IPS DF 19.7 (cell line): ENCODE measurements at places on chromosomes 11 and 22.

- no peak for DNase-seq
Measured at GRCh38 chr11:33898957-33899356, 7.1 kb upstream of the LMO2 start.

GRCh38 chr11:60130496-60130895, 42.0 kb downstream of the MS4A2 start:
- peak; percentile 42 for DNase-seq

GRCh38 chr11:118276422-118276821, 12.3 kb upstream of the MPZL2 start:
- DNase-seq: no peak

- no peak for DNase-seq
Measured at GRCh38 chr22:22458896-22459588, 49.5 kb downstream of the ZNF280B start.

DNA sequence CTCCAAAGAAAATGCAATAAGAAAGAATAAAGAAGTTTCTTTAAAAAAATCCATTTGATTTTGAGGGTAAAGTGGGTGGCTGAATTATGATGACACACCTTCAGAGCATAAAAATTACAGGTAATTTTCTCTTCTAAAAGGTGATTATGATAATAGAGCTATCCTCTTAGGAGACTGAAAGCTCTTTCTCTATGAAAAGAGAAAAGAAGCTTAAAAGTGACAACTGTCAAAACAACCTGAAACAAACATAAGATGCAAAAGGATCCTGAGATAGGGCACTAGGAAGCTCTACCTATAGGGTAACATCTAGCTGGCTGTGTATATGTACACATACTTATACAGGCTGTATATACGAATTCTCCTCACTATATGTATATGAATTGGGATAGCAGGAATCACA, 270.2 kb downstream of the GUCY1A2 start:
- DNase-seq: no peak

DNA sequence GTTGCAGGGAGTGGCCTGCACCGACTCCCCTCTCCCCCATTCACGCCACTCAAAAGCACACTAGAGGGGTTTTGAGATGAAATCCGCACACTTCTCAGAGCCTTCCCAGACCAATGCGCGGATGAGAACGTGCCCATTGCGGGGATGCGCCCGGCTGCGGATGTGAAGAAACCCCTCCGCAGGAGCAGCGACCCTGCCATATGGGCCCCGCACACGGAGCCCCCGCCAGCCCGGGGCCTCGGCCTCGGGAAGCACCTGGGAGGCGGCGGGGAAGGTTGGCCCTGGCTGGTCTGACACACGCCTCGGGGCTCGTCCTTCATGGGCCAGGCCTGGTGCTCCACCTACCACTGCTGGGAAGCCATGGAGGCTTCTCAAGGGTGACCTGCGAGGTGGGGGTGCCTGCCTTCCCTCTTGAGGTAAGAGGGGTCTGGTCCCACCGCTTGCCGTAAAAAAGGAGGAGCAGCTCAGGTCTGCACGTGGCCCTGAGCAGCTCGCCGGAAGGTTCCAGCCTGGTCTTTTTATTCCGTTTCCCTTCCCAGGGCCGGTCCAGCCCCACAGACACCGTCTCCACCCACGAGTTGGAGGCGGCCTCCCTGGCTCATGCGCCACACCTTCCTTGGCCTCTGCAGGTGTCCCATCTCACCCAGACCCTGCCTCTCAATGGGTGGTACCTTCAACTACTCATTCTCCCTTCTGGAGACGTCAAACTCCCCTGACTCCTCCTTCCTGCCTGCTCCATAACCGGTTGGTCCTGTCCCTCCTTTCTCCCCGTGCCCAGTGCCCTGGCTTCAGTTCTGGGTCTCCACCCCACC, 39.4 kb downstream of the TRMU start:
- no peak for DNase-seq

DNA sequence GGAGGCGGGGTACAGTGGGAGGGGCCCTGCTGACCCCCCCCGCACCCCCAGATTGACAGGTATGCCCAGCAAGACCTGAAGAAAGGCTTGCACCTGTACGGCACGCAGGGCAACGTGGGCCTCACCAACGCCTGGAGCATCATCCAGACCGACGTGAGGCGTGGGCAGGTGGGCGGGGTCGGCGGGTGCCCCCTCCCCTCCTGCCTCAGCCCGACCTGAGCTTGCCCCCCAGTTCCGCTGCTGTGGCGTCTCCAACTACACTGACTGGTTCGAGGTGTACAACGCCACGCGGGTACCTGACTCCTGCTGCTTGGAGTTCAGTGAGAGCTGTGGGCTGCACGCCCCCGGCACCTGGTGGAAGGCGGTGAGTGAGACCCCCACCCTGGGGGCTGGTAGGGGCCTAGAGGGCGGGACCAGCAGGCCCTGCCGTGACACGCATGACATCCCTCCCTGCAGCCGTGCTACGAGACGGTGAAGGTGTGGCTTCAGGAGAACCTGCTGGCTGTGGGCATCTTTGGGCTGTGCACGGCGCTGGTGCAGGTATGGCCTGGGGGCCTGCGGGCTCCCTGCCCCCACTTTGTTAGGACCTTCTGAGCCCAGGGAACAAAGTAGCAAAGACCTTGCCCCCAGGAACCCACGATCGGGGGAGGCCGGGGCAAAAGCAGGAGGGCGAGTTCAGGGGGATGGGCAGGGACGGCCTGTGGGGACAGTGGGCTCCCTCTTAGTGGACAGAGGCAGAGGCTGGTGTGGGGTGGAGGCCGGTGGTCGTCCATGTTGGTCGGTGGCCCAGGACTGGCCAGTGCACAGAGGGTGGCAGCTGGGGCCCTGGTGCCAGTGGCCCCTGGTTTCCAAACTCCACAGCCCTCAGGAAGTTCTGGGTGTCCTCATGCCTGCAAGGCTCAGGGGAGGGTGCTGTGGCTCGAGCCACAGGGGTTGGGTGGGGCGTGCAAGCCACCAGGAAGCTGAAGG, 23.1 kb downstream of the TSPAN4 start:
- DNase-seq: no peak

- DNase-seq: no peak
Measured at GRCh38 chr11:113538451-113539412, 63.5 kb upstream of the DRD2 start.

- no peak for DNase-seq
Measured at GRCh38 chr11:34425360-34425759, 13.4 kb upstream of the CAT start.

DNA sequence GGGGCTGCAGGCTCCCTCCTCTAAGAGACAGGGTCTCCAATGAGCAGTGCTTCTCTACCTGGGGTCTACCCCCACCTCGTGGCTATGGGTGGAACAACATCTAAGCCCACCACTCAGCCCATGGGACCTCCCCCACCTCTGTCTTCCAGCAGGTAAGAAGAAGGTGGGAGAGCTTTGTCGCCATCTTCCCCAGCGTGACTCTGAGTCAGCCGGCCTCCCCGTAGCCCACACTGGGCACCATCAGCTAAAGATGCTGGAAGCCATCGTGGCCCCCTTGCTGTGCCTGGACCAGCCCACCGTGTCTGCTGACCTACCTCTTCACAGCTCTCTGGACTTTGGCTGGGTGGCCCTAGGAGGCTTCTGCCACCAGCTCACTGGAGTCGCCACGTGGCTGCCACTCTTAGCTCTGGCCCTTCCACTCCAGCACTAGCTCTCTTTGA, 944 bp downstream of the C11orf86 start:
- no peak for DNase-seq

DNA sequence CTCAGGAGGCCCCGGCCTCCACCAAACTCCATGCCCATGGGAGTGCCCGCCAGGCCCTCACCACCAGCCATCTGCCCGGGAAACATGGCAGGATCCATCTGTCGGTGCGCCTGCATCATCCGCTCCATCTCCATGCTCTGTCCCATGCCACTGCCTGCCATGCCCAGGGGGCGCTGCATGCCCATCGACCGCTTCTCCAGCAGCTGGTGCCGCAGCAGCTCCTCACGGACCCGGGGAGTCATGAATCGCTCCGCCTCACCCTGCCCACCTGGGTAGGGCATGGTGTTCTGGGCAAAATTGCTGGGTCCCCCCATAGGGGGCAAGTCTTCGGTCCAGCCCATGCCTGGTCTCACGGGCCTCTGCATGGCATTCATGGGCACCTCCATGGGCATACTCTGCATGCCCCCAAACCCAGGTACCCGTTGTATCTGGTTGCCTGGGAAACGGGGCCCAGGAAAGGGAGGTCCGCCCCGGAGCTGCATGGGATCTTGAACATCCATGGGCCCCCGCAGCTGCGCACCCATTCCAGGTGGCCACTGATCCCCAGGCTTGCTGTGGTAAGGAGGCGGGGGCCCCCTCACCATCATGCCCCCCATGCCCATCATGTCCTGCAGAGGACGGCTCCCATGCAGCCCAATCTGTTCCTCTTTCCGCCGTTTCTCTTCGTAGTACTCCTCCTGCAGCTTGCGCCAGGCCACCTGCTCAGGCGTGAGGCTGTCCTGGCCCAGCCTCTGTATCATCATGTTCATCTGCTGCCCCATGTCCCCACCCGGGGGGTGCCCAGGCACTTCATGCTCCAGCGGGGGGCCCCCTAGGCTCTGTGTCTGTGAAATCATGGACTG, 18.0 kb downstream of the CXCR5 start:
- DNase-seq: no peak

GRCh38 chr11:119729581-119729927, 554 bp upstream of the NECTIN1 start:
- no peak for DNase-seq

DNA sequence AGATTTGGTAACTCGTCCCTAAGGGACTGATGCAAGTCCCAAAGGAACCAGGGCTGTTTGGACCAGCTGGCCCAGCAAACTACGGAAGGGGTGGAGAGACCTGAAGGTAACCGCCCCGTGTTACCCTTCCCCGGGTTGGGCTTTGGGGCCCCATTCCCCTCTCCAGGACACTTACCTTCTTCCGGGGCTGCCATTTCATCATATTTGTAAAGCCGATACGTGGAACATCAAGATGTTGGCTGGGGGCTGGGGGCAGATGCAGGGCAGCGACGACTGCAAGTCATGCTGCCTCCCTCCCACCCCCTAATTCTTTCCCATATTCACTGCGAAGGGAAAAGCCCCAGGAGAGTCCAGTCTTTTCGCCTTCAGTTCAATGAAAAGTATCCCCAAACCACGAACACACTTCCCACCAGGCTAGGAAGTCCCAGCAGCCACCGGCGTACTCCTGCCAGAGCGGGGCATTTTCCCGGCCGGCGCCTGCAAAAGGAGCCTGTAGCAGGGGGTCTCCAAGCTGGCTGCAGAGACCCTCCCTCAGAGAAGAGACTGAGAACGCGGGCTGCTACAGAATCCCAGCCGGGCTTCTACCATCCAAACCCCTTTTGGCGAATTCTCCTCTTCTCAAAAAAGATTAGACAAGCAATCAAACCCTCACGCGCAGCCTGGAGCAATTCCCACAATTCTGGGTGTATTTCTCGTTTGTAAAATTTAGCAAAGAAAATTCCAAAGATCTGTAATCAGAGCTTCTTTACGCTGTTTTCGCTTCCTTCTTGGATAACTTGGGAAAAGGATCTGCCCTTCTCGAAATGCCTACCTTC, 236.7 kb downstream of the TTC28 start:
- DNase-seq: no peak

GRCh38 chr11:91397134-91397468, 827.5 kb upstream of the FAT3 start:
- no peak for DNase-seq

DNA sequence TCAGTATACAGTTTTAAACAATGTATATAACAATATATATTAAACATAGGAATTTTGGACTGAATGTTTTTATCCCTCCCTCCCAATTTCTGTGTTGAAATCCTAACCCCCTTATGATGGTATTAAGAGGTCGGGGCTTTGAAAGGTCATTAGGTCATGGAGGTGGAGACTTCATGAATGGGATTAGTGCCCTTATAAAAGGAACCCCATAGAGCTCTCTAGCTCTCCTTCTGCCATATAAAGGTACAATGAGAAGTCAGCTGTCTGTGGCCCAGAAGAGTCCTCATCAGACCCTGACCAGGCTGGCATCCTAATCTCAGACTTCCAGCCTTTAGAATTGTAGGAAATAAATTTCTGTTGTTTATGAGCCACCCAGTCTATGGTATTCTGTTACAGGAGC, 6.5 kb downstream of the NNMT start:
- DNase-seq: no peak

DNA sequence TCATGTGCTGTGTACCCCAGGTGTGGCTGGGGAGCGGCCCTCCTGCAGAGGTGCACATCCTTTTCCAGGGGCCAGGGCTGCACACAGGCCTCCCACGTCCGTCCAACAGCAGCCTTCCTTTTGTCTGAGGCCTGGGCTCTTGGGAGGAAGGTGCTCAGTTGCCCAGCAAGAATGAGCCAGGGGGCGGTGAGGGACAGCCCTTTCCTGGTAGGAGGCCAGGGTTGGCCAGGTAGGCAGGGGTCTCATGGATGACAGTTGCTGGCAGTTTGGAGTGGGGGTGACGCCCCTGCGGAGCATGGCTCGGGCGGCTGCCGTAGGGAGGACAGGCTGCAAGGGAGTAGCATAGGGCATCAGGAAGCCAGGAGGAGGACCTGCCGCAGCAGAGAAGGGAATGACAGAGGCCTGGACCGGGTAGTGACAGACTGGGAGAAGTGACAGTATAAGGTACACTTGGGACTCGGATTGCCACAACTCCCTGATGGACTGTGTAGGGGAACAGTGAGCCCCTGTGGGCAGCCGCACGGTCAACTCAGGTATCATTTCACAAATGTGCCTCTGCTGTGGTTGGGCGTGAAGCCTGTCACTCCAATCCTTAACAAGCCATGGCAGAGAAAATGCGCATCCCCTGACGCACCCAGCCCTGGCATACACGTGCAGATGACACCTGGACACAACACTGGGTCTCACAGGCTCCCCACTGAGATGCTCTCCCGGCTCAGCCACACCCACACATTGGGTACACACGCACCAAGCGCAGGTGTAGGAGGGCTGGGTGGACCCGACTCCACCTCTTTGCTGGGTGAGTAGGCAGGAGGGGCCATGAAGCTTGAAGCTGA, 79.7 kb downstream of the DGCR2 start:
- DNase-seq: no peak

DNA sequence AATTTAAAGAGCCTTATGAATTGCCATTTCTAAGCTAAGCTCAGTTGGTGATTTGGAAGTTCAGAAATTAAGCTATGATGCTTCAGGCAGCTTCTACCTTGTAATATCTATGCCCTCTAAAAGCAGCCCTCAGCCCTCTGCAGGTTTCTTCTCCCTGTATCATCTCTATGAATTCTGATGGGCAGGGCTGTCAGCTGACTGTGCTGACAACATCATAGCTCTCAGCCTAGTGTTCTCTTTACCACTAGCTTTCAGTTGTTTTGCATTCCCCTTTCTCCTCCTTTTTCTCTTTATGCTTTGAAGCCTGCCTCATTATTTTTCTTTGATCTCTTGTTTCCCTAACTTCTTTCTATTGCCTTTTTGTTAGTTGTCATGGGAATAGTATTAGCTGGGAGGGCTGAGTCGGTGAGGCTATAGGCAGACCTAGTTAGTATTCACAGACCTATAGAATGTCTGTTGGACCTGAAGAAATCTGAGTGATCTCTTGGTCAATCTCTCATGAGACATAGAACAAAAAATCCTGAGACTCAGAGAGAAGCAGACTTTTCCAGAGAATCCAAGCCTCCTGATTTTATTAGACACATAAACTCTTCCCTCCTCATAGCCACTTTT, 535.4 kb downstream of the RAB38 start:
- DNase-seq: no peak

- DNase-seq: no peak
Measured at GRCh38 chr11:121067962-121068647, 32.9 kb upstream of the TECTA start.
